ENCODE measurements at places on chromosomes 2 and 18. TPM values are rescaled to one million over a fixed set of nuclear protein-coding genes. Genes with fewer than 3 reads are reported as not detected.

- no peaks in the 10 kb centered on the region for H3K36me3 ChIP-seq
- H3K4me1 ChIP-seq, result peaks cover 21% of the 10 kb centered on the region
- no peak overlapping the region for H3K4me3 ChIP-seq
- DNase-seq, result no peak
- H3K27me3 ChIP-seq, result no peaks in the 10 kb centered on the region
These were observed 67.9 kb downstream of the TGOLN2 start for GRCh38 chr2:85259879-85260278.

VSNL1 gene
- total RNA-seq, result not detected

DNA sequence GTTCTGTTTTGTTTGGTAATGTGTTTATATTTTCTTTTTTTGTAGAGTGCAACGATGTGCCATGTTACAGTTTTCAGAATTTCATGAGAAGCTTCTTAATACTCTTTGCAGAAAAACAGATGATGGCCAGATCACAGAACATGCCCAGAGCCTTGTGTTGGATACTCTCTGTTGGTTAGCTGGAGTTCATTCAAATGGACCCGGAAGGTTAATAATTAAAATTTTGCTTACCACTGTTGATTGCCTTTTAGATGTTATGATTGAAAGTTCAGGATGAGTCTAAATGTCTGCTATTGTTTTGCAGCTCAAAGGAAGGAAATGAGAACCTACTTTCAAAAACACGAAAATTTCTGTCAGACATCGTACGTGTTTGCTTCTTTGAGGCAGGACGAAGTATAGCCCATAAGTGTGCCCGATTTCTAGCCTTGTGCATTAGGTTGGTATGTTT lies 85.2 kb downstream of the BIRC6 start:
- H3K4me3 ChIP-seq, result no peak overlapping the region
- H3K4me1 ChIP-seq, result no peaks in the 10 kb centered on the region
- peaks cover 52% of the 10 kb centered on the region for H3K36me3 ChIP-seq
- DNase-seq, result no peak
- H3K27ac ChIP-seq, result no peak overlapping the region
- H3K27me3 ChIP-seq, result no peaks in the 10 kb centered on the region

FN1 gene
- total RNA-seq, result 248 TPM

DNA sequence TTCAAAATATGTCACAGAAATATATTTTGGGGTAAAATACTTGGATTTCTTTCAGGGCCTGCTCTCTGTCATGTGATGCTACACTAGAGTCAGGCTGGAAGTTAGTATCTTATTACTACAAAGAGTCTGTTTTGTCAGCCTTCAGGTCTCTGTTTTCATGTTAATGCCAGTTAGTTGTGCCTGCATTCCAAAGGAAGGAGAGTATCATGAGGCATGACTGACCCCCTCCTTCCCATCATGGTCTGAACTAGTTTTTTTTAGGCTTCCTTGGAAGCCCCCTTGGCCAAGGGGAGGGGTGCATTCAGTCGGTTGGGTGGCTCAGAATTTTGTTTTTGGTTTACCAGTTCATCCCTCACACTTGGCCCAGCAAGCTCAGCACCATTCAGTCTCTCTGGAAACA lies 318.0 kb downstream of the ALK start:
- peaks cover 41% of the 10 kb centered on the region for H3K4me1 ChIP-seq
- H3K4me3 ChIP-seq, result no peak overlapping the region
- no peaks in the 10 kb centered on the region for H3K36me3 ChIP-seq
- H3K27me3 ChIP-seq, result no peaks in the 10 kb centered on the region

- no peaks in the 10 kb centered on the region for H3K4me1 ChIP-seq
- H3K4me3 ChIP-seq, result no peak overlapping the region
- no peak overlapping the region for H3K27ac ChIP-seq
These were observed 705.9 kb downstream of the CCDC85A start for GRCh38 chr2:56889738-56890137.

DNA sequence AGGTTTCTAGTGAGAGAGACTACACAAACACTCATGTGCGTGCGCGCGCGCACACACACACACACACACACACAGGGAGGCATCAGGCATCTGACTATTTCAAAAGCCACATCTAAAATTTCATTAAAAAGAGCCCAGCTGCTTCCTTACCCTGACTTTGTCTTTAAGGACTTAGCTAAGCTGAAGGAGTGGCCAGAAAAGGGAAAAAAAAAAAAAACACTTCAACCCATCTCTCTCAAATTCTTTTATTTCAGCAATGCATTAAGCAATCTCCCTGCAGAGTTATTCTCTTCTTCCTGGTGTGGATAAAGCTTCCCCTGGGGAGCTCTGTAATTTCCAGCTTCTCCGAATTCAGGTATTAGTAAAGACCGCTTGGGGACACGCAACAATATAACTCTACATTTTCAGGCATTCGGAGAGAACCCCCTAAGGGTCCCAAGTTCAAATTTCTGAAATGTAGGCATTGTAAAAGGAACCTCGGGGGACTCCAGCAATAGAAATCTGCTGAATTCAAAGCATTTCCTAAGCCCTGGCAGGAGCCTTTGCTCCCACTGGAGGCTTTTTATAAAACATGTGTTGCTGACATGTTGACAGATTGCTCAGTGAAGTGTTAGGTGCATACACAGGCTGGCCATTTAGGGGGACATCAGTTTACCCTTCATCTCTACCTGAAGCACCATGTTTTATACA lies 67.0 kb downstream of the ZNF521 start:
- H3K36me3 ChIP-seq, result no peaks in the 10 kb centered on the region
- no peak overlapping the region for H3K4me3 ChIP-seq
- H3K4me1 ChIP-seq, result peaks cover 15% of the 10 kb centered on the region

DNA sequence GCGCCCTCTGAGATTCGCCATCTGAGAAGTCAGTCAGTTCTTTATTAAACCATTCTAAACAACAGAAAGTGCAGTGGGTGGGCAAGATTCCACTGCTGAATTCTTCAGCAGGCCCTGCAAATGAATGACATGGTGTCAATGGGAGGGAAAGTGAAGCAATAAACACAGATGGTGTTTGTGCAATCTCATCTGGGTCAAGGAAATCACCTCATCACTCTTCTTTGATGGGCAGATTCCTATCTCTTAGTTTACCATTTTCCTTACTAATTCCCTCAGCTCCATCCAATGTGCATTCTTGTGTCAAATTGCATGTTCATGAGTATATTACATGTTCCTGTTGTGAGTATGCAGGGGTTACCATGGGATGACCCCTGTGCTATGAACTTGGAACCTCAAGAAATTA lies 100.7 kb upstream of the CYP1B1 start:
- H3K27ac ChIP-seq, result no peak overlapping the region
- no peaks in the 10 kb centered on the region for H3K36me3 ChIP-seq
- DNase-seq, result no peak
- H3K27me3 ChIP-seq, result no peaks in the 10 kb centered on the region

GRCh38 chr18:3223356-3223755 lies 3.6 kb upstream of the MYOM1 start:
- H3K4me3 ChIP-seq, result no peak overlapping the region
- H3K36me3 ChIP-seq, result no peaks in the 10 kb centered on the region
- H3K27ac ChIP-seq, result no peak overlapping the region
- DNase-seq, result no peak
- H3K27me3 ChIP-seq, result no peaks in the 10 kb centered on the region

GRCh38 chr2:10868465-10869314 lies 43.0 kb upstream of the KCNF1 start:
- DNase-seq, result peak; percentile 78
- H3K27me3 ChIP-seq, result no peaks in the 10 kb centered on the region
- H3K36me3 ChIP-seq, result no peaks in the 10 kb centered on the region
- no peak overlapping the region for H3K4me3 ChIP-seq
- peaks cover 19% of the 10 kb centered on the region for H3K4me1 ChIP-seq

DNA sequence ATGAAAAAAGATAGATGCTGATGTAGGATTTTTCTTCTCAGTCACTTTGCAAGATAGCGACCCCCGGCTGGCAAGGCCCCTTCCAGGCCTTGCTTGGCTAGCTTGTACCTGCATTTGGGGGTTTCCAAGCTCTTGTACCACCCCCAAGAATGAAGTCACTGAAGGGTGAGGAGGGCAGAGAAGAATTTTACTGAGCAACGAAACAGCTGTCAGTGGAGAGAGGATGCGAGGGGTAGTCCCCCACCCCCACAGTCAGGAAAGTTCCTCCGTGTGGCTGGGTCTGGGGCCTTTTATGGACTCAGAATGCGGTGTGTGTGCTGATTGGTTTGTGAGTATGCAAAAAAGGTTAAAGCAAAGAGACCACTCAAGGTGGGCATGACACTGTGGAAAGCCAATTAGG lies 382.0 kb downstream of the GPD2 start:
- H3K4me3 ChIP-seq, result no peak overlapping the region
- no peak overlapping the region for H3K27ac ChIP-seq
- no peaks in the 10 kb centered on the region for H3K27me3 ChIP-seq
- no peak for DNase-seq

DNA sequence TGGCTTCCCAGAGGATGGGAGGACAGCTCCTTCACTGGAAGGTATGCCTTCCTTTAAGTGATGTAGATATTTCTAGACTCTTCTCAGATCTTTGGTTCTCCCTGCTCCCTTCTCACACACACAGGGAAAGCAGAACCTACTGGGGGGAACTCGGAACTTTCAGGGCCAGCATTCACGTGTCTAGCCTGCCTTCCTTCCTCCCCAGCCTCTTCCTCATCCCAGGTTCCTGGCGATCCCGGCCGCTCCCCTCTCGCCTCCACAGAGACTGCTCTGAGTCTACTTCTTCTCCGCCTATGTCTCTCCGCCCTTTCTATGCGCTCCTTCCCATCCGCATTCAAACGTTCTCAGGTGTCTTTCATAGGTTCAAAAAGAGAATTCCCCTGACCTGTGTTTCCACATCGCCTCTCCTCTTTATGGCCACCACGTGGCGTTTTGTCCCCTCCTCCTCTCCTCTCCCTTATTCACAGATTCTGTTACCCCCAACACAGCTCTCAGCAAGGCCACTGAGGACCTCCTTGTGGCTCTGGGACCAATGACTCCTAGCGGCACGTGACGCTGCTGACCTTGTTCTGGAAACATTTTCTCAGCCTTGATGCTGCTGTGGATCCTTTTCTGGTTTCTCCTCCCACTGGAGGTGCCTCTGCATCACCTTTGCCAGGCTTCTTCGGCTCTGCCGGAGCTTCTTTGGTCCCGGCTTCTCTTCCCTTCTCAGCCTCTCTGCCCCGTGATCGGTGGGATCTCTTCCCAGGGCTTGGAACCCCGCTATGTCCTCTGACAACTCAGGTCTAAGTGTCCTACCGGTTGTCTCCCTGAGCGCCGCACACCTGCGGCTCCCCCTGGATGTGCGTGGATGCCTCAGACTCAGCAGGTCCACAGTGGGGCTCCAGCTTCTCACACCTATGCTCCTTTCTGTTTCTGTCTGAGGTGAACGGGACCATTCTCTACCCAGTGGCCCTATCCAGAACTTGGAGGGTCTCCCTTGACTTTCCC lies 77.5 kb downstream of the VAPA start:
- no peaks in the 10 kb centered on the region for H3K4me1 ChIP-seq
- H3K27me3 ChIP-seq, result peaks cover 76% of the 10 kb centered on the region
- no peak for DNase-seq
- H3K27ac ChIP-seq, result no peak overlapping the region
- no peak overlapping the region for H3K4me3 ChIP-seq
